NCI-H2081 (cell line): ENCODE measurements at places on chromosomes 3 and 15.
A peak's percentile ranks its signal among the peaks of the same experiment; 100 is the strongest.

DNA sequence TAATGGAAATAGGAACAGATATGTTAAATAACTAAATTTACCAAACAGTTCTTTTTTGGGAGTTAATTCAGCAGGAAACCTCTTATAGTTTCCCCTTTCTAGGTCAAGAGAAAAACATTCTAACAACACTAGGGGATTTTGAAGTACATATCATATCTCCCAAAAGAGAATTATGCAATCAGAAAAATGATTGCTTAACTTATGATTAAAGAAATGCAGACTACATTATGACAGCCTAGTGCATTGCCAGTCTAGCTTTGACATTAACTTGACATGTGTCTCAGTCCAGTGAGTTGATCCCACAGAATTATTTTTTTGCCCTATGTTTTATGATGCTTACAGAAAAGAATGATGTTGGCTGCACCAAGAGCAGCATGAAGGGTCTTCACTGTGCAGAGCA, 31.7 kb upstream of the NPHP3 start:
- DNase-seq, result no peak

DNA sequence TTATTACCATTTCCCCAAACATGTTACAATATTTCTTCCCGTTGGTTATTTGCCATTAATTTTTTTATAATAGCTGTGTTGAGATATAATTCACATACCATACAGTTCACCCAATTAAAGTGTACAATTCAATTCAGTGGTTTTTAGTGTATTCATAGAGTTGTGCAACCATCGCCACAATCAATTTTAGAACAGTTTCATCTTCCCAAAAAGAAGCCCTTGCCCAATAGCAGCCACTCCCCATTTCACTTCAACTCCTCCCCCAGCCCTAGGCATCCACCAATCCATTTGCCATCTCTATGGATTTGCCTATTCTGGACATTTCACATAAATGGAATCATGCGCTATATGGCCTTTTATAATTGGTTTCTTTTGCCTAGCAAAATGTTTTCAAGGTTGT, 225.1 kb downstream of the EPHB1 start:
- no peak for DNase-seq

GRCh38 chr3:10173095-10173925, 8.6 kb downstream of the IRAK2 start:
- DNase-seq, result no peak

DNA sequence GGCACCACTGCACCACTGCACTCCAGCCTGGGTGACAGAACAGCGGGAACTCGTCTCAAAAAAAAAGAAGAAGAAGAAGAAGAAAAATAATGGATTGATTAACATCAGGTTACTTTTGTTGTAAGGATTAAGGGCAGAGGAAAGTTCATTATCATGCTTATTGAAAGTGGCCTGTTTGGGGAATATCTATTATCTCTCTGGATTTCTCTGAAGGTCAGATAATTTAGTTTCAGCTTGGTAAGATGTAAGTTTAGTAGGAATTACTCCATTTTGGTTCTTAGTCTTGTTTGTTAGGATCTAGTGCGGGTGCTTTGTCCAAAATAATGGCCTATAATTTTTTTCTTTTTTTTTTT, 2.5 kb upstream of the MTMR14 start:
- DNase-seq, result no peak

- no peak for DNase-seq
These were observed 13.1 kb upstream of the DUT start for GRCh38 chr15:48318131-48318530.

DNA sequence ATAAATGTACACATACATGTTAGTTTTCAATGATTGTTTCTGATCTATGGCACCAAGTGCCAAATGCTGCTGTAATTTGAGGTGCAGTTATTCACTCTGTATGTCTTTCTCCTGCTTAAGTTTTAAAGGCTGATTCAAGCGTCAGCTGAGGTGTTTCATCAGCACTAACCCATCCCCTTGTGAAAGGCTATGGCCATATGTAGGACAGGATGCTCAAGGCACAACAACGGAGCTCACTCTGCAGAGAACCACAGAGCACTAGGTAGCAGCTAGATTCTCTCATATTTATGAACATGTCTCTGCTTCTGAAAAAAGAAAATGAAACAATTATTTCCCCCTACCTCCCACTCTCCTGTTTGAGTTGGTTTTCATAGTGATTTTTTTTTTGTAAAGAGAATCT, 340.0 kb upstream of the TMCO5A start:
- DNase-seq, result peak; percentile 89

DNA sequence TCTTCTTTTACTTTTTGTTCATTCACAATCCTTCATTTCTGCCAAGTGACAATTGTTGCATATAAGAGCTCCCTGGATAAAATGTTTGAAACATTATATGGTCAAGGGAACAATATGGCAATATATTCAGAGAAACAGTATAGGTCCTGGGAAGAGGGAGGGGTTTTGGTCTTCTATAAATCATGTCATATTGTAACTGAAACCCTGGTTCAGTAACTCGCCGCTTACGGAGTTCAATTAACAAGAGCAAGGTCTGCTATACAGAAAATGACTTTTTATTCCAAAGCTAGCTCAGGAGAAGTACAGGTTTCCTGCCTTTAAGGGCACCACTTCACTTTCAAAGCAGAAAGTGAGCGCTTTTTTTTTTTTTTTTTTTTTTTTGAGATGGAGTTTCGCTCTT, 522.1 kb upstream of the TGFBR2 start:
- no peak for DNase-seq

- DNase-seq, result peak; percentile 69
These were observed 26.8 kb downstream of the FNDC3B start for GRCh38 chr3:172065967-172066762.

DNA sequence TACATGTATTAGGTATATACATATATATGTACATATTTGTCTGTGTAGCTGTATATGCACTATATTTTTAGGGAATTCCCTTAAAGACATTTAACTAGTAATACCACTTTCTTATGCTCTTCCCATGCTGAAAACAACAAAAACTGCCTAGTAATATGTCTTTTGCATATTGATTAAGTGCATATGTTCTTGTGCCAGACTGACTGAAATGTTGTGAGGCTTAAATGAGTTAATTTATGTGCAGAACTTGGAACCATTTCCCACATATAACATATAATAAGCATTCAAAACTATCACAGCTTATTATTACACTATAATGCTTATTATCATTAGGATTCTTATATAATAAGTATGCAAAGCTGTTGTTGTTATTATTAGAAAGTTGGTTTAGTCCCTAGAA, 318.0 kb upstream of the KCNMB2 start:
- no peak for DNase-seq

DNA sequence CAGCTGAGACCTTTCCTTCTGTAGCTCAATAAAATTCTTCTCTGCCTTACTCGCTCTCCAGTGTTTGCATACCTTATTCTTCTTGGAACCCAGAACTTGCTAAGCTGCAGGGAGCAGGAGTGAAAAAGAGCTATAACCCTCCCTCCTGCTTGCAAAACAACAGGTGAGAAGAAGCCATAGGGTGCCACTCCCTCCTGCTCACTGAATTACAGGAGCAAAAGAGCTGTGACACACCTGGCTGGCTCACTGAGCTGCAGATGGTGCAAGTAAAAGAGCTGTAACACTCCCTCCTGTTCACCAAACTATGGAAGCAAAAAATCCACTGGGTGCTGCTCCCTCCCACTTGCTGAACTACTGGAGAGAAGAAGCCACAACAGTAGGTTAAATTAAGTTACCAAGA, 44.2 kb upstream of the C2CD4B start:
- DNase-seq, result no peak

DNA sequence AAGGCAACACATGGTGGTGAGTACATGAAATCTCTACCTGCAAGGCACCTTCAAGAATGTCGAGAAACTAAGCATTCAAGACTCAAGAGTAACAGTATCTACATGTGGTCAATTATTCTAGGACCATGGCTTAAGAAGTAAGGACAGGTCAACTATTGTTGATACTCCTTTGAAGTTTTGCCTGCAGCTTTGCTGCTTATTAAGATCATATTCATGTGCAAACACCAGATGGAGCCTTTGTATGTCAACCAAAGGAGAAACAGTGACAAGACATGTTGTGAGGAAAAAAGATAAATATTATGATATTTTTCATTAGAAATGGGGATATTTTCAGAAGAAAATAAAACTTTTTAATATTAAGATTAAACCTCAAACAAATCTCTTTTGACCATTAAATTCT, 52.3 kb upstream of the FGF7 start:
- DNase-seq, result no peak

- DNase-seq, result peak; percentile 88
These were observed 8.9 kb downstream of the ECE2 start for GRCh38 chr3:184284696-184285095.

- DNase-seq, result no peak
These were observed 489.8 kb downstream of the LPP start for GRCh38 chr3:188643736-188644135.

GRCh38 chr3:108342837-108343486, 46.6 kb downstream of the HHLA2 start:
- no peak for DNase-seq

DNA sequence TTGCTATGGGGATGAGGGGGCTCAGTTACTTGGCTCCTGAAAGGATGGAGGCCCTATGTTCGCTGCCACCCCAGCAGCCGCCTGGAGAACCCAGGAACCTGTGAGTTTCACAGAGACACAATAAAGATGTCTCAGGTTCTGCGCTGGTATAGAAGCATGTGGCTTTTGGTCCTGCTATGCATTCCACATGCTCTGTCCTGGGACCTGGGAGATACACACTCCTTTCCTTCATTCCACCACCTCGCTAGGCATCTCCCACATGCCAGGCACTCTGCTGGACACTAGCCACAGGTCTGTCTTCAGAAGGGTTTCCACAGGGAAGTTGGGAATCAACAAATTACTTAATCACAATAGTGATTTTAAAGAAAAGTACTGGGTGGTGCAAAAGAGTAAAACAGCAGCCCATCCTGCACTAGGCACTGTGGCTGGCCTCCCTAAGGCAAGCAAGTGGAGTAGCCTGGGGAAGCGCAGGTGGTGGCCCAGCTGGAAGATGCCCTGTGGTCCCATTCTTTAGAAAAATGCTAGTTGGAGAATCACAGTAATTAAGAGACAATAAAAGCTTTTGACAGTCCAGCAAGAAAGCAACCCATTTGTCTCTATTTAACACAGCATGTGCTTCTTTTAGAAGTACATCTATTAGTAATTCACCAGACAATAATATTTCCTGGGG, 408.9 kb upstream of the WNT5A start:
- DNase-seq, result peak; percentile 65

GRCh38 chr3:124850212-124850611, 37.0 kb downstream of the ITGB5 start:
- DNase-seq, result no peak

DNA sequence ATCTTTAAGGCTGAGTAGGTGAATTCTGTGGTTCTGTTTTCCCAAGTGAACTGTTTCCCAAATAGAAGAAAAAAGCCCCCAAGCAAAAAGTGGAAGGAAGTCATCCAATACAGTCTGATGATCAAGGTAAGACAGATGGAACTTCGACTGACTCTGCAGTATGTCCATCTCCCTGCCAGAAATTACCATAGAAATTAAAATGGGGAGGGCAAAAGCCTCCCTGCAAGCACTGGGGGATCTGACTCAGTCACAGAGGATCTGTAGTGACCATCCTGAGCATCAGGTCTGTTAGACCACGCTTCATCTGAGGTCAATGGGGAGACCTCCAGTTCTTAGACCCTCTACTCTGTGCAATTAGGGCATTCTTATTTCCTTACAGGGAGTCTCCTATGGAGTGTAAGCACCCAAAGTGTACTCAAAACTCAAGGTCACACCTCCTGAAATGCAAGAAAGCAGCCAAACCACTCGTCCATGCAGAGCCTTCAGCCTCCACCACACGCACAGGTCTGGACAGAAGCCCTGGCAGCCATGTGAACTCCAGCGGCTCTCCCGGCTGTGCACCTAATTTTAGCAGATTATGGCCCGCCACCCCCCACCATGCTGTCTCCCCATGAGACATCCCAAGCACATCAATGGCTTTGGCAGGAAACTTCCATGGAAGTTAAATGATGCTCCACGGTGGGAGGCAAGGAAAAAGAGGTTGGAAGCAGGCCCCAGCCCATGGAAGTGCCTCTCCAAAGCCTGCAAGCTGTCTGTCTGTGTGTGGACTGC, 348.7 kb downstream of the NTRK3 start:
- no peak for DNase-seq

DNA sequence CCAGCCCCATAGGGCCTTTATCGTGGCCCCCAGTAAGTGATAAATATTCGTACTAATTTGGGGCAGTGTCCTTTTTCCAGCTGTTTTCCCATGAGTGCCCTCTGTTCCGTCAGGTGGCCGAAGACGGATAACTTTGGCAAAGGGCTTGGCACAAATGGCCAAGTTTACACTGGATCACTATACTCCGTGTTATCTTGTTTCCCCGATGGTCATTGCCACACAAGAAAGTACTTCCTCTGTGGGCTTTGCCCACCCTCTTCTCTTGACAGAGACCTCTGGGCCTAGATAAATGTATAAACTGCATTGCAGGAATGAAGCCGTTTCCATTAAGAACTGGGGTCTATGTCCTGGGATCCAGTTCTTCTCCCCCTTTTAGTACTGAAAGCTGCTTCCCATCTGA, 39.1 kb downstream of the SMAD3 start:
- DNase-seq, result no peak

DNA sequence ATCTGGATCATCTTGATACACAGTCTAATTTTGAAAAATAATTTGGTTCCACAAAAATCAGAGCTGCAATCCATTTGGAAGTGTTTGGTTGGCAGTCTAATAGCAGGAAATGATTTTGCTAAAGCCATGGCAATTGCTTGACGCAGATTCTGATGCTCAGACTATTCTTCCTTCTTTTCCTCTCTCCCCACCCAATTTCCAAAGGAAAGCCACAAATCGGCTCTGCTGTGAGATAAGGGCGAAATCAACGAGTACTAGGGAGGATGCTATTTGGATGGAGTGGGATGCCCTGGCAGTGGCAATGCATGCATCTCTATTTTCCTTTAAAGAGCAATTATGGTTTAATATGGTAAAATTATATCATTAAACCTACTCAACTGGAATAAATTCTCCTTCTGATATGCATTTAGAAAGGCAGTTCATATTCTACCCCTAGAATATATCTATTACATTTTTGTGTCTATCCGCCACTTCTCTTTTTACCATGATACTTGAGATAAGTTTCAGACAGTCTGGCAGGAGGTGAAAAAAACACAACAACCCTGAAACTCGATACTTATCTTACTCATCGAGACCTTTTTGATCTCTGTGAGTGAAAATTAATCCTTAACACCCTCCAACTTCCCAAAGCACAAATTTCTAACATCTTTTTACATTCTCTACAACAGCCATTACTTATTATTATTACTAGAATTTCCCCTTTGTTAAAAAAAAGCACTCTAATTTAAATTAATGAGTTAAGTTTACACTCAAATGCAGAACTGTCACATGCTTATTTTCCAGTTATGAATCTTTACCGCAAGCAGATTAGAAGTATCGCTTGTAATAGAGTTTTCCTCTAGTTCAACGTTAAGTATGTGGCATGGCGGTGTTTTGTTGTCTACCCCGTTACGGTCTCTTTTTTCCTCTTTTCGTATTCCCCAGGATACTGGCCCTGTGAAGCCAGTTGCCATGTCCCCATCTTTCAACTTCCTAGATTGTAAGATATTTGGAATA, 433.3 kb downstream of the FOXP1 start:
- no peak for DNase-seq

DNA sequence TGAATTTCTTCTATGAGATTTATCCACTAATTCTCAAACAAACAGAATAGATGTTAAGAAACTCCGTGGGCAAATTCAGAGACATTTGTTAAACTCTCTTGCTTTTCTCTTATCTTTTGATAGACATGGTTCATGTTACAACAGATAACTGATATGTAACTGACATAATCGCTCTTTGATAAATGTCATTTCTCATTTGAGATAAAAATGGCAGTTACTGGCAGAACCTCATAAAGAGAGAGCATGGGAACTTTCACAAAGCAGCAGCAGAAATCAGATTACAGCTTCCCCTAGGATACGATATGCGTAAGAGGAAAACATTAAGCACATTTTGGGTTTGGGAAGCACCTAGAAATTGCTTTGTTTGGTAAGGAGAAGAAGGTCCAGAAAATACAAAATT, 126.1 kb downstream of the CADPS start:
- no peak for DNase-seq
